Fibroblast of villous mesenchyme (primary cell): ENCODE measurements at places on chromosomes 12 and 14.
A peak's percentile ranks its signal among the peaks of the same experiment; 100 is the strongest.

DNA sequence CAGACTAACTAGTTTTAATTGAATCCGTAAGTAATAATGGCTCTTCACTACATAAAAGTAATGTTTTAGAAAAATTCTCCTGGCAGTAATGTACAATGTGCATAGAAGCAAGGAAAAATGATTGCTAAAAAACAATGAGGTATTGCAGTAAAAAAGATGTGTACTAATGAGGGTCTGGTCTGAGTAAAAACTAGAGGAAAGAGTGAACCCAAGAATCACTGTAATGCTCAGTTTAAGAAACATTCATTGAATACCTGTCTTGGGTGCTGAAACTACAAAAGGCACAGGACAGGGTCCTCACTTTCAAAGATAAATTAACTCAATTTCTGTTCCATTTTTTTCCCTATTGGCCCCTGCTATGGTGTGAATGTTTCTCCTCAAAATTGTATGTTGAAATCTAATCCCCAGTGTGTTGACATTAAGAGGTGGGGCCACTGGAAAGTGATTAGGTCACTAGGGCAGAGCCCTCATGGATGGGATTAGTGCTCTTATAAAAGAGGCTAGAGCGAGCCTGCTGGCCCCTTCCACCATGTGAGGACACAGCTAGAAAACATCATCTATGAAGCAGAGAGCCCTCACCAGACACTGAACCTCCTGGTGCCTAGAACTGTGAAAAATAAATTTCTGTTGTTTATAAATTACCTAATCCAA, 51.6 kb downstream of the RPS6KA5 start:
- DNase-seq: peak; percentile 19

GRCh38 chr12:52372216-52373154, 5.2 kb upstream of the KRT85 start:
- peak; percentile 89 for DNase-seq

DNA sequence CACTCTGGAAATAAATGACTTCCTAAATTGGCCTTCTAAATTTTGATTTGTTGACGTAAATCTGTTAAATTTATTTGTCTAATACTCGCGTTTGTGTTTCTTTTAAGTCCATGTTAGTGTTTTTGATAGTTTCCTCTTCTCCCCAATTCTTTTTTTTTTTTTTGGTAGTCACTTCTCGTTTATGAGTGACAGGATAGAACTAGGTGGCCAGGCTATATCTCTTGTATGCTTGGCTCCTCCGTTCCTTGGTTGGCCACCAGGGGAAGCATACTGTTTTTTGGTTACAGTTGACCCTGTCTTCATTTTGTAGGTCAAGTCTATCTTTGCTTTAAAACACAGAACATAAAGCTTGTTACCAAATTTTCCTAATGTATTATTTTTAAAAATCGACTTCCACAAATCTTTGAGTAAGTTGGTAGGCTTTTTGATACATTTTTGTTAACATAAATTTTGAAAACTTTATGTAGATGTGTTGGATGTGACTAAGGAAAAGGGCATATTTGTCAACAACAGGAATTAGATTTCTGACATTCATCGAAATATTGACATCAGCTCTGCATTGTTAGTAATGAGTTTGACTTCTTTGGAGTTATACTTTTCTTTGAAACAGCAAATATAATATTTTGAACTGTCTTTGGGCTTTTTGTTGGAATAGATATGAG, 2.2 kb downstream of the RCOR1 start:
- peak; percentile 70 for DNase-seq

GRCh38 chr12:103392722-103393121, 103.0 kb downstream of the C12orf42 start:
- no peak for DNase-seq

GRCh38 chr14:76957224-76957891, 71.2 kb downstream of the IRF2BPL start:
- DNase-seq: no peak

GRCh38 chr14:27392153-27392552, 794.3 kb upstream of the NOVA1 start:
- DNase-seq: no peak

DNA sequence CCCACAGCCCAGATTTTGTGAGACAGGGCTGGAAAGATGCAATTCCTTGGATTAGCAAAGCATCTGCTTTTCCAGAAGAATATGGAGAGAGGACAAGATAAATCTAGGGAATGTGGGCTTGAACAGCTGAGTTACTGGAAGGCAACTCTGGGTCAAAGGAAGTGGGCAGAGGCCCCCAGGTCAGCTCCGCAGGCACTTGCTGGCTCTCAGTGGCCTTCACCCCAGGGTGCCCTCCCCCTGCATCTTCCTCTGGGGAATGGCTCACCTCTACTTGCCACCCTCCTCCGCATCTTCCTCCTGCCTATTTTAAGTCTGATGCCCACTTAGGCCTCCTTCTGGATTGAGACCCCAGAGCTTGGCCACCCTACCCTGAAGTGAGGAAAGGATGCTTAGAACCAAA, 10.5 kb upstream of the PNMA1 start:
- DNase-seq: no peak

- DNase-seq: no peak
Observed at GRCh38 chr12:43764528-43764927, 5.8 kb downstream of the IRAK4 start.
